ENCODE measurements at places on chromosomes 6 and 20.

- no peak for DNase-seq
These were observed 247.9 kb upstream of the SLC35B3 start for GRCh38 chr6:8683204-8683603.

GRCh38 chr6:53837865-53838769 lies 43.3 kb downstream of the LRRC1 start:
- no peak for DNase-seq

DNA sequence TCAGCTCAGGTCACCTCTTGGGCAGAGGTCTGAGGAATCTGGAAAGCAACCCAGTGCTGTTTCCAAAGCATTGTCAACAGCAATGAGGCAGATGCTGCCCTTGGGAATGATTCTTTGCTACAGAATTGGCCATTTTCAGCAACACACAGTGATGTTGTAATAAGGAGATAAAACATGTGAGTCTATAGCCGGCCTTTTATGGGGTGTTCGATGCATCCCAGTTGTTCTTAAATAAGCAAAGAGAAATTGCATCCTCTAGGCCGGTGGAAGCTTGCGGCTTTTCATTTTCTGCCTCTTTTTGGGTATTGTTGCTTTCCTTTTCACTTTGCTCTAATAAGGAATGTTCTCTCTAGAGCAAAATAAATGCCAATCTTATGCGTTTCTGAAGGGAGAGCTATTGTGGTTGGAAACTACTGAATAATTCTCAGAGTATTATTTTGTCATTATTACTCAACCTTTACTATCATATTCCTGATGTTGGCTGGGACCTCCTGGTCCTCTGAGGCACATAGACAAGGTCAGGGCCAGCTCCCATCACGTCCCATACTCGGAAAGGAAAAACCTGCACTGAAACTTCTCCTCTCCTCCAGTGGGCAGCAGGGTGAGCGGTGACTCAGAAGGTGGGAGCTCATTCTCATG lies 214.2 kb downstream of the CDH26 start:
- DNase-seq = no peak

DNA sequence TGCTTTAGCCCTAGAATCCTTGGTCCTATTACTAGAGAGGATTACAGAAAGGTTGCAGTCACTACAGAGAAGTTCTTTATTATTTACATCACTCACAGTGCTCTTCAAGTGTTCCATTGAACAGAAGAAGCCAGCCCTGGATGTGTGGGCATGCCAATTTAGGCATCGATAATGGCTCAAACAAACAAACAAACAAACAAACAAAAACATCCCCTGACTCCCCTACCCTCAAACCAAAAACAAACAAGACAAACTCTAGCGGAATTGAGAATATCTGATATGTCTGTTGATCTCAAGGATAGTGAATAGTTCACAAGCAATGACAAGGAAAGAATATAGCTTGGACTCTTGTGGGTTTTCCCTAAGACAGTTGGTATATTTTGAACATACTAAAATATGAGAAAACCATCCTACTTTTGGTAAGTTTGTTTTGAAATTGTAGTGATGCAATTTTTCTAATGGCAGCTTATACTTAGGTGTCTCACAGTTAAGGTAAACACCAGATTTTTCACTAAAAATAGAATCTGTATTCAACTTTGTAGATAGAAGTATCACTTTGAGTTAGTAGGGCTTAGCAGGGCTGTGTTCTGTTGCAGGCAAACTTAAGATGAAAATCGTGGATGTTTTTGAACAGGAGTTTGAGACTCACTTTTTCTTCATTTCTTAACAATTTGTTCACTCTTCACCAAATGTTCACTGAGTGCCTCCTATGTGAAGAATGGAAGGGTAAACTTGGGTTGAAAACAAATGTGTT lies 92.8 kb upstream of the FAM184A start:
- DNase-seq = no peak

DNA sequence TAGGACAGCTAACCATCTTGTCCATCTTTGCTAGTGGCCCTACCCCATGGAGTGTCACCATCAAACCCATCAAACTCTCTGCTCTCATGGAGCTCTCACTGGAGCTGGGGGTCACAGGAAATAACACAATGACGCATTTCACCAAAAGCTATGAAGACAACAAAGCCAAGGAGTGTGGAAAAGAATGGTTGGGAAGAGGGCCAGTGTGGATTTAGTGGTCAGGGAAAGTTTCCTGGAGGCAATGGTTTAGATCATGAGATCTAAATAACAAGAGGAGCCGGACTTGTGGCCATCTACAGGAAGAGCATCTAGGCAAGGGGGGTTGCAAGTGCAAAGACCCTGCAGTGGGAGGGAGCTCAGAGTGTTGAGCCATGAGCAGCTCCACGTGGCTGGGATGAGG lies 189.5 kb downstream of the BMP7 start:
- no peak for DNase-seq

DNA sequence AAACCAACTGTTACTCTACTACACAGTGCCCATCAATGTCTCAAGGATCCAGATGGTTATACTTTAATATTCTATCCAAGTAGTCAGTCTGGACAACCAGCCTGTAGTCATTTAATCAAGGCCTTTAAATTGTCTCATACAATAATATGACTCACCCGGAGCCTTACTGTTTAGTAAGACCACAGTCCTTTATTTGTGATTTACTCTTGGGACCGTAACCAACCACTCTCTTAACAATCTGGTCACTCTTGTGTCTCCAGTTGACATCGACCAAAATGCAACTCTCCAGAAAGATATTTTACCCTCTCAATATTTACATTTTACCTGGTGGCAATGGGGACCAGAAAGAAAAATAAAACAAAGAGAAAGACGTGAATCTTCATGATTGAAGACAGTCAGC lies 14.9 kb downstream of the DEFB114 start:
- DNase-seq = no peak

DNA sequence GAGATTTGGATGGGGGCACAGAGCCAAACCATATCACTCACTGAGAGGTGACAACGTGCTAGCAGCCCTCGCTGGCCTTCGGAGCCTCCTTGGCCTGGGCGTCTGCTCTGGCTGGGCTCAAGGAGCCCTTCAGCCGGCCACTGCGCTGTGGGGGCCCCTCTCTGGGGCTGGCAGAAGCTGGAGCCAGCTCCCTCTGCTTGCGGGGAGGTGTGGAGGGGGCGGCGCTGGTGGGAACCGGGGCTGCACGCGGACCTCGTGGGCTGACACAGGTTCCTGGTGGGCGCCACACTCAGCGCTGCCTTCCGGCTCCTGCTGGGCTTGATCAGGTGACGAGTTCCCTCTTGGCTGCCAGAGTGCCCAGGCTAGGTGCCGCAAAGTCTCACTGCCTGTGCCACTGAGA lies 489.2 kb downstream of the PKHD1 start:
- no peak for DNase-seq

GRCh38 chr6:90413867-90414266 lies 117.2 kb upstream of the BACH2 start:
- no peak for DNase-seq

GRCh38 chr6:157974967-157975366 lies 6.7 kb upstream of the SYNJ2 start:
- DNase-seq = no peak

- no peak for DNase-seq
These were observed 23.7 kb downstream of the HLA-A start for GRCh38 chr6:29965873-29966601.

- DNase-seq = no peak
These were observed 123.3 kb downstream of the QRSL1 start for GRCh38 chr6:106752641-106753040.

- DNase-seq = no peak
These were observed 18.5 kb downstream of the PCK1 start for GRCh38 chr20:57579331-57579897.

DNA sequence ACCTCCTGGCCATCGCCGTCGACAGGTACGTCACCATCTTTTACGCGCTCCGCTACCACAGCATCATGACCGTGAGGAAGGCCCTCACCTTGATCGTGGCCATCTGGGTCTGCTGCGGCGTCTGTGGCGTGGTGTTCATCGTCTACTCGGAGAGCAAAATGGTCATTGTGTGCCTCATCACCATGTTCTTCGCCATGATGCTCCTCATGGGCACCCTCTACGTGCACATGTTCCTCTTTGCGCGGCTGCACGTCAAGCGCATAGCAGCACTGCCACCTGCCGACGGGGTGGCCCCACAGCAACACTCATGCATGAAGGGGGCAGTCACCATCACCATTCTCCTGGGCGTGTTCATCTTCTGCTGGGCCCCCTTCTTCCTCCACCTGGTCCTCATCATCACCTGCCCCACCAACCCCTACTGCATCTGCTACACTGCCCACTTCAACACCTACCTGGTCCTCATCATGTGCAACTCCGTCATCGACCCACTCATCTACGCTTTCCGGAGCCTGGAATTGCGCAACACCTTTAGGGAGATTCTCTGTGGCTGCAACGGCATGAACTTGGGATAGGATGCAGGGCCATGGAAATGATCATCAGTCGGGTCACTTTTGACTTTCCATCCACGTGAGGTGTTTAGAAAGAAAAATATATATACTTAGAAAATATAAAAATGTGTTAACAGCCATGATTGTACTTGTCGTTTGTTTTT lies 868 bp downstream of the MC3R start:
- DNase-seq = no peak

DNA sequence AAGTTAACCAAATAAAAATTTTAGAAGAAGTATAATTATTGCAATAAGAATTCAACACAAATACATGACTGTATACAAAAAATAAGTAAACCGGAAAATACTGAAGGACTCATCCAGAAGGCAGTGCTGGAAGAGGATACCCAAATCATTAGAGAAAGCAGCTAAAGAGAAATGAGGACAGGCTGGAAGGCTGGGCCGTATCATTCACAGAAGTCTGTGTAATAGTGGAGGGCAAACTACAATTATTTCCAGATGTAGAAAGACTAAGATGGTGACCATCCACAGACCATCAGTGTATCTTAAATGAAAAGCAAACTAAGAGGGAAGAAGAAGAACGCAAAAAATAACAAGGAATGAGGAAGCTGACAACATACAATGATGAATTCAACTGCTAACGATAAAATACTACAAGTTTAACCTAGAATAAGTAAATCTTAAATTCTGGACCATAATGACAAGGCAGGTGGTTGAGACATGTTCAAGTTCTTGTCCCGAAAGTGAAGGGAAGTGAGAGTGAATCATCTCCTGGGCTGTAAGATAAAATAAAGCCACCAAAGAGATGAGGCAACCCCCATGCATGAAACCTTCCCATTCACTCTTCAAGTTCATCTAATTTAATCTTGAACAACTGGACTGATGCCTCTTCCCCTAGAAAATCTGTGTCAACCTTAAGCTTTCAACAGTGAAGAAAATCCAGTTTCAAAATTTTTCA lies 71.5 kb downstream of the SLC23A2 start:
- DNase-seq = no peak

- DNase-seq = no peak
These were observed 90.6 kb upstream of the CD83 start for GRCh38 chr6:14026831-14027539.

GRCh38 chr6:15358579-15359327 lies 112.9 kb downstream of the JARID2 start:
- DNase-seq = no peak

GRCh38 chr6:65988006-65988405 lies 281.0 kb upstream of the EYS start:
- DNase-seq = no peak

DNA sequence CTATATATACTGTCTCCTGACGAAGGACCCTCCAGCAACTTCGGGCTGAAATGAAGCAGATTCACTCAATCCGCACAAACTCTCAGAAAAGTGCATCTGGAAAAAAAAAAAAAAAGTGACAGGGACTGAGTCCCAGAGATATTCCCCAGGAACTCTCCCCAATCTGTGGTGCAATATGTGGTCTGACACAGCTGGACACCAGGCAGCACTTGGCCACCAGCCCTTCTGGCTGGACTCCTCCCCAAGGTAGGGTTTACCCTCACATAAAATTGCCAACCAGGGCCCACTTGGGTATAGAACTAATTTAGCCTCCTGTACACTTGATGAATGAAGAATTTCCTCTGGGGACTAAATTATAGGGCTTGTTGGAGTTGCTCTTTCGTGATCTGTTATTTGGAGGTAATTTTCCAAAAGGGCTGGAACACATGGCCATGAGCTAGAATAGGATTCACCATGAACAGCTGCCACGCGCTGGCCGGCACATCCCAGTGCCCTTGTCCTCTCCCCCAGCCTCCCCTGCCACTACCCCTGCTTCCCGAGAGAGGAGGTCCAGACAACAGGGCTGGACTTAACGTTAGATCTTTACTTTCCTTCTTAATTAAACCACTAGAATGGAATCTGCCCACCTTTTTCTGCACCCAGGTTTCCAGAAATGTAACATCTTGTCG lies 379.2 kb downstream of the BMP2 start:
- DNase-seq = no peak

DNA sequence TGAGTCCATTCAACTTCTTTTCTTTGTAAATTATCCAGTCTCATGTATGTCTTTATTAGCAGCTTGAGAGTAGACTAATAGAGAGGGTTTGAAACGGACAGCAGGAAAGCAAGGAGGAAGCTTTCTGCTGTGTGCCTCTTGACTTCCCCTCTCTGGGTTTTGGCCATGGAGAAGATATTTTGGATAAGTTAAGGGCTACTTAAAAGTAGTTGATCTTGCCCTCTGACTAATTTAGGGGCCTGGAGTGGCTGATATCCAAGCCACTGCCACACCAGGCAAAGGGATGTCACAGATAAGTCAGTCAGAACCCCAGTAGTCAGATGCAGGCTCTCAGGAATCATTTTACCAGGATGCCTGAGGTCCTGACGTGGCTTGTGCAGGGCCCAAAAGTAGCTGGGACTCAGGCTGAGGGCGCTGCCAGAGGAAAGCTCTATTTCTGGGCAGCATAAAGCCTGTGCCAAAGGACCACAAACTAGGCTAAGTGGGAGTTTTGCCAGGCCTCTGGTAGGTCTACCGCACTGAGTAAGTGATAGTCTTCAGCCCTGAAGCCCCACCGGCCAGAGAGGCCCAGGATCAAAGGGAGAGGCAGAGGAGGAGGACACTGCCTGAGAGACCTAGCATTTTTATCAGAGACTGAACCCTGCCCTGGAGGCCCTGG lies 41.6 kb upstream of the IYD start:
- no peak for DNase-seq

- DNase-seq = no peak
These were observed 28.7 kb downstream of the COX4I2 start for GRCh38 chr20:31666258-31667042.

DNA sequence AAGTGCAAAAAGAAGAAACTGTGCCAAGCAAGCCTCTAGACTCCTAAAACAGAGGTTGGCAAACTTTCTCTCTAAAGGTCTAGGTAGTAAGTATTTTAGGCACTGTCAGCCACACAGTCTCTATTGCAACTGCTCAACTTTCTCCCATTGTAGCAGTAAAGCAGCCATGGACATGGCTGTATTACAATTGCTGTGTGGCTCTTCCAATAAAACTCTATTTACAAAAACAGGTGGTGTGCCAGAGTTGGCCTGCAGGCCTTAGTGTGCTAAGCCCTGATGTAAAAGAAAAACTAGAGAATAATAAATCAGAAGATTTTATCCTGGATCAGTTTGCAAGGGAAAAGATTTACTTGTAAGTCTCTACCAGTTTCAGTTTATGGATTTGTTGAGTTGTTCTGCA lies 74.0 kb downstream of the CRYBG1 start:
- DNase-seq = no peak

- no peak for DNase-seq
These were observed 547 bp upstream of the ESR1 start for GRCh38 chr6:151806757-151807512.

GRCh38 chr6:125489579-125490285 lies 188.0 kb upstream of the HDDC2 start:
- DNase-seq = no peak
